Cerebellar nuclear complex (tissue), 1 donor: ENCODE measurements at places on chromosomes 5 and 9.

- DNase-seq: no peak
Measured at GRCh38 chr9:37421914-37422288, 595 bp upstream of the GRHPR start.

DNA sequence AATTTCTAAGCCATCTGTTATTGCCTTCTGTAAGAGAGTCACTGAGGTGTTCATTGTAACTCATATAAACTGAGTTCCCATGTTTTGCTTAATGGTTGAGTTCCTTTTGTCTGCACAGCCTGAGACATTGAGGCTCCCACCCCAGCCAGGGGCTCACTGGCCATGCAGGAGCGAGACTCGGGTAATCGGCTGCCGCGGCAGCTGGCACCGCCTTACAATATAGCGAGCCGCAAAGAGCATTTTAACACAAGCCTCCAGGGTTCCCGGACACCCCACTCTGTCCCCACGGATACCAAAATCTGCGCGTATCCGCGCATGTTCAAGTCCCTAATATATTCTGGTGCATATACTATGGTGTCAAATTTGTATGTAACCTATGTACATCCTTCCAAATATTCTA is 24.4 kb upstream of the GLDC start:
- DNase-seq: no peak

GRCh38 chr9:99634186-99634585 is 187.5 kb upstream of the NR4A3 start:
- DNase-seq: no peak

DNA sequence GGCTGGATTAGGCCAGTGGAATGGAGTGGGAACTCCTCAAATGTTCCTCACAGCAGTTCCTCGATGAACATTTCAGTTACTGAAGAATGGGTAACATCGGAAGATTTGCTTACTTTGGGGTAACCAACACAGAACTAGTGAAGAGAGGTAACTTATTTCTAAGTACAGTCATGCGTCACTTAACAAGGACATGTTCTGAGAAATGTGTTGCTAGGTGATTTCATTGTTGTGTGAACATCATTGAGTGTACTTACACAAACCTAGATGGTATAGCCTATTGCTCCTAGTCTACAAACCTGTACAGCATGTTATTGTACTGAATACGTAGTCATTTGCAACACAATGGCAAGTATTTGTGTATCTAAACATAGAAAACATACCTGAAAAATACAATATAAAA is 228.3 kb downstream of the MAST4 start:
- DNase-seq: no peak

GRCh38 chr5:1780614-1780930 is 19.1 kb downstream of the MRPL36 start:
- no peak for DNase-seq

- no peak for DNase-seq
Measured at GRCh38 chr5:180140571-180140970, 68.4 kb downstream of the RASGEF1C start.

- no peak for DNase-seq
Measured at GRCh38 chr9:32424616-32425015, 40.2 kb downstream of the ACO1 start.

DNA sequence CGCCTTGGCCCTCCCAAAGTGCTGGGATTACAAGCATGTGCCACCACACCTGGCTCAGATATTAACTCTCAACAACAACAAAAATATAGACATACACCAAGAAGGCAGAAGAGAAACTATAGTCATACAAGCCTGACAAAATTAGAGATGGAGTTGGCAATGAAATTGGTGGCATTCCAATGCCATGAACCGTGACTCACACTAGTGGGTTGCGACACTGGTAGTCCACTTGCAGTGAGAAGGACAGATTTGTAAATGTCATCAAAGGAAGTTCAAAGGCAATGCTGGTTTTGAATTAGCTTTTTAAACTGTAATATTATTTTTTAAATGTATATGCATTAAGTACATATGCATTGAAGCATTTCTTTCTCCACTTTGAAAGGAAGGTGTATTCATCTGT is 8.5 kb upstream of the DNAJC25 start:
- no peak for DNase-seq

DNA sequence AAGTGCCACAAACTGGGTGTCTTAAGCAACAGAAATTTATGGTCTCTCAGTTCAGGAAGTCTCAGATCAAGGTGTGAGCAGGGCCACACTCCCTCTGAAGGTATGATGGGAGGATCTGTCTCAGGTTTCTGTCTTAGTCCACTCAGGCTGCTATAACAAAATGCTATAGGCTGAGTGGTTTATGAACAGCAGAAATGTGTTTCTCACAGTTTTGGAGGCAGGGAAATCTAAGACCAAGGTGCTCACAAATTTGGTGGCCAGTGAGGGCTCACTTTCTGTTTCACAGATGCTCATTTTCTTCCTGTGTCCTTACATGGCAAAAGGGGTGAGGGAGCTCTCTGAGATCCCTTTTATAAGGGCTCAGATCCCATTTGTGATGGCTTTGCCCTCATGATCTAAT is 281.4 kb downstream of the CWC27 start:
- DNase-seq: no peak

DNA sequence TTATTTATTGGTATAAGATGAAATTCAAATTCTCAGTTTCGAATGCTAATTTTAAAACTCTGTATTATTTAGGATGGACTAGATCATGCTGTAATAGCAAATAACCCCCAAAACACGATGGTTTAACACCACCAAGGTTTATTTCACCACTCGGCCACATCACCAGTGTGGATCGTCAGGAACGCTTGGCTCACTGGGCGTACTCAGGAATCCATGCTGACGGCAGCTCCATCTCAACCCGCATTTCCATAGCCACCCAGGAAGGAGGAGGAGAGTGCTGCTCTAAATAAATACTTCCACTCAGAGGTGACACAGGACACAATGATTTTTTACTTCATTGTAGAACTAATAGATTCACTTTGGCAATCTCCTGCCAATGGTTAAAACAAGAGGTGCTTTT is 347.4 kb downstream of the SH3GL2 start:
- no peak for DNase-seq

GRCh38 chr5:157562111-157562581 is 13.4 kb downstream of the ADAM19 start:
- peak; percentile 78 for DNase-seq

DNA sequence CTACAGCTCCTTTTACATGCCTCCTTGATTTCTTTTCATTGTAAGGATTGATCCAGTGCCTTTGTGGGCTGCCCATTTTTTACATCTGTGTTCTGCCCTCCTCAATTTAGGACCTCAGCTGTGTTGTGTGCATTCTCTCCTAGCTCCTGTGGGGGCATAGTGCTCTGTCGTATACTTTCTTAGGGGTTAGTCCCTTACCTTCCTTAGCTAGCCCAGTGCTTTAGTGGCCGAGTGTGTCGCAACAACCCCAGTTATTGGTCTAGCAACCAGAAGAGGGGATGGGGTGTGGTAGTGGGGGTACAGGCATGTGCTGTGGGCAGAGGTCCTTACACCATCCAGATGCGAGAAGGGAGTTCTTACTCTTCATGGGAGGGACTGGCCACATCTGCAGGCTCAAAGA is 12.1 kb downstream of the MTRR start:
- no peak for DNase-seq

DNA sequence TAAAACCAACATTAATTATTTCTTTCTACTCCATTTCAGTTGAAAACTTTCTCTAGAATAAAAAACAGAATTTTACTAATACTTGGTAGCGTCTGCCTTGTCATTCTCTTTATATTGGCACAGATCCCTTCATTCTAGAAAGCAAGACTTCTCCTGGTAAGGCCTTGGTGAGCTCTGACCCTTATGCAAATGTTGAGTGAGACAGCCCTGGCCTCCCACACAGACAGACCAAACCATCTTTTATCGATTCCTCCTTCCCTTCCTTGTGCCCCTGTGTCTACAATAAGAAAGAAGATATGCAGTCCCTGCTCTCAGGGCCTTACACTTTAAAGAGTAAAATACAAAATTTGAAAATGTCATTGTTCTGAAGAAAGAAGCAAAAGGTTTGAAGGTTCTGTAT is 262.2 kb downstream of the EFNA5 start:
- no peak for DNase-seq

DNA sequence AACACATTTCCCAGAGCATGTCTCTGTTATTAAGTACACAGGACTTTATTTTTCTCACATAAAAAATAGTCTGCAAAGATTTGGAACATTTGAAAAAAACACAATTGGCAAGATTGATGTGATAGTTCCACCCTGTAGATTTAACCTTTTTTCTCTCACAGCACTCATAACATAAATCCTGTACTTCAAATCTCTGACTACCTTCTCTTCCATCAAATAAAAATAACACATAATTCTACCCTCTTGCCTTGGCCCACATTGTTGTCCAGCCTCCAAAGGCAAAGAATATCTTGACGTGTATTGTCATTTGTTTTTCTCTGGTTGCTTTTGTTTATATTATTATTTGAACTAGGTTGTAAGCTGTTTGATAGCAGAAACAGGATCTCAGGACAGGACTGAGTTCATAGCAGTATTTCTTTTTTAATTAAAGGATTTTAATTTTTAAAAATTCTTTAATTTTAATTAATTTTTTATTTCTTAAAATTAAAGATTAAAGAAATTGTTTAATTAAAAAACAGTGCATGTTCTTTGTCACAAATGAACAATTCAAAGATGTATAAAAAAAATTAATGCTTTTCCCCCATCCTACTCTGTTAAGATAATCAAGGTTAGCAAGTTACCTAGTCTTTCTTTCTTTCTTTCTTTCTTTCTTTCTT is 69.1 kb upstream of the PCSK1 start:
- no peak for DNase-seq

DNA sequence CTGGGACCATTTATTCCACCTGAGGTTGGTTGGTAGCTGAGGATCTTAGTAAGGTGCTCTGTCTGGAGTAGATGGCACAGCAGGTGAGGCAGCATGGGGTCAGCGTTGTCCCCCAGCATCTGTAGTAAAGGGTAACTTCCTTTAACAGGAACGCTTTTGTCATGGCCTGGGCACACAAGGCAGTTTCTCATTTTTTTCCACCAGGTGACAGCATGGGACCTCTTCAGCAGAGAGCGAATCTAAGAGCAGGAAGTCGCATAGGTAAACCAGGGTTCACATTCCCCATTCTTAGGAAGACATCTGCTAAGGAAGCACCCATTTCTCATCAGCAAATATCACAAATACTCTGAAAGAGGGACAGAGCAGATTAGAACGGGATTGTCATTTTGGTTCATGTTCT is 56.5 kb downstream of the GPR107 start:
- no peak for DNase-seq

DNA sequence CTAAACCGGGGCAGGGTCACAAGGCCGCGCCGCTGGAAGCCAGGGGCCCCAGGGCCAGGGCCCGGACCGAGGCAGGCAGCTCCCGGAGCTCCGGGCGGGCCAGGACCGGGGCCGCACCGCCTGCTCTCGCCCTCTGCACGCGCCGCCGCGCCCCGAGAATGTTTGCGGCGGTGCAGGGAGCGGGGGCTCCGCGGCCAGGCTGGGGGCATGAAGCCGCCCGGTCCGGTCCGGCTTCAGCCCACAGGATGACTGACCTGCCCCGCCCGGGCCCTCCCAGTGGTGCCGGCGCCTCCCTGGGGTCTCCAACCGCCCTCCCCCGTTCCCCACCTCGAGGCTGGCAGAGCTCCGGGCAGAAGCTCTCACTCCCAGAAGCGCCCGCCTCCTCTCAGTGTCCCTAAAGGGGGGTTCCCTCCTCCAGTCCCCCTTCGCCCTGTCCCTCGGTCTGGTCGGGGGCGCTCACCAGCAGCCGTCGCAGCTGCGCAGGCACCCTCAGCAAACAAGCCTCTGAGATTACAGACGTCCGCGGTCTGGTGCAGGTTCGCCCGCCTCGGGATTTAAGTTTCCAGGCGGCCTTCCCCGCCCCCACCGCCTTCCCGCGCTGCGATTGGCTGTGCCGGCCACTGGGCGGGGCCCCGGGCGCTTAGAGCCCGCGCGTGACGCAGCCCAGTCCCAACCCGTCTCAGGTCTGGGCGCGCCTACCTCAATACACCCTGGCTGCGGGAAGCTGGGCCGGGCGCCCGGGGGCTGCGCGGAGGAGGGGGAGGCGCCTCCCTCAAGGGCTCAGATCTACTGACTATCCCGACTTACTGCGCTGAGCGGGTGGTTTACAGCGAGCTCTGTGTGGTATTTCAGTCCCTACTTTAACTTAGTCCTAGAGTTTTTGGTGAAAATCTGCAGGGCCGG is at the start of gene CTSV:
Gene CTSV, minus strand, starts transcription at position 532 of the 903 bp plus-strand sequence. CDS start 1,099 bp downstream, outside the sequence.
- no peak for DNase-seq

GRCh38 chr5:136979131-136979530 is 520.0 kb downstream of the SPOCK1 start:
- DNase-seq: no peak

DNA sequence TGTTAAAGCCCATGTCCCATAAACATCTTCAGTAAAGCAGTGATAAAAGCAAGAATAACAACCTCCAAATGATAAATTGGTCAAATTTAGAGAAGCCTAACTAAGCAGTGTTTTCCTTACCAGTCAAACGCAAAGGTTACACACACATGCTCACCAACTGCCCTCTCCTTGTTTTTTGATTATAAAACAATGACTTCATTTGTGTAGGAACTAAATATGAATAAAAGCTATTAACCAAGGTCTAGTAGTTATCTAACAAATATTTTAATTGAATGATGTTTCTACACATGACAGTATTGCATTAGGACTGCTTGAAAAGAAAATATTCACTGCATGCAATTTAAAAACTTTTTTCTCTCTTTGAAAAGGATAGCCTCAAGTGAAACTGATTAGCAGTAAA is 36.7 kb downstream of the PCA3 start:
- no peak for DNase-seq

- no peak for DNase-seq
Measured at GRCh38 chr5:35476036-35476435, 141.6 kb upstream of the SPEF2 start.

DNA sequence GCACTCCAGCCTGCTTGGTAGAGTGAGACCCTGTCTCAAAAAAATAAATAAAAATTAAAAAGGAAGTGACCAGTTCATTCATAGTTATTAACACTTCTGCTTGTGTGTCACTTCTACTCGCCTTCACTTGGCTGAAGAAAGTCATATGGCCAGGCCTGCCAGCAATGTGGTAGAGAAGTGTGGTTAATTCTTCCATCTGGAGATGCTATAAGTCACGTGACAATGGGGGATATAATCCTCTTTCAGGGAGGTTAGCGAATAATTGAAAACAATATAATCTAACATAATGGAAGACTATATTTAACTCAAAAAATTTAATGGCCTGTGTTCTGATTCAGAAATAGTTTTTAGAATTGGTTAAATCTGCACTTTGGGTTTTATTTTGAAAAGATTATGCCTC is 305.6 kb downstream of the DOCK8 start:
- DNase-seq: no peak

- DNase-seq: no peak
Measured at GRCh38 chr9:3200331-3200774, 325.4 kb downstream of the RFX3 start.
